LoVo (cell line): ENCODE measurements at places on chromosomes 2 and 18.

DNA sequence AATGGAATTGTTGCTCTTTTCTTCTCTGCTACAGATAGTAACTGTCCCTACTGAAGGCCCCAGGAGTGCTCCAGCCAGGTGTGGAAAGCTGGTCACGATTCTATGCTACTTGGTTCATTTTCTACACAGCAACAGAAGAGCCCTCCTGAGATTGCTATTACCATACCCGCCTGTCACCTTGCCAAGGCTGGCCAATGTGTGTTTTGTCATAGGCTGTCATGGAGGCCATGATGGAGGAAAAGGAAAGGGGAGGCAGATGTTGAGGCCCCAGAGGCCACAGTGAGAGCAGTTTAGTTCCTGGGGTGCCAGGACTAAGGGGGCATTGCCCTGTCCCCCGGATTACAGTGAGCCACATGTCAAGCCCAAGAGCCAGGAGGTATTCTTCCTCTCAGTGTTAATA is 952 bp downstream of the ELMOD3 start:
- DNase-seq = no peak

DNA sequence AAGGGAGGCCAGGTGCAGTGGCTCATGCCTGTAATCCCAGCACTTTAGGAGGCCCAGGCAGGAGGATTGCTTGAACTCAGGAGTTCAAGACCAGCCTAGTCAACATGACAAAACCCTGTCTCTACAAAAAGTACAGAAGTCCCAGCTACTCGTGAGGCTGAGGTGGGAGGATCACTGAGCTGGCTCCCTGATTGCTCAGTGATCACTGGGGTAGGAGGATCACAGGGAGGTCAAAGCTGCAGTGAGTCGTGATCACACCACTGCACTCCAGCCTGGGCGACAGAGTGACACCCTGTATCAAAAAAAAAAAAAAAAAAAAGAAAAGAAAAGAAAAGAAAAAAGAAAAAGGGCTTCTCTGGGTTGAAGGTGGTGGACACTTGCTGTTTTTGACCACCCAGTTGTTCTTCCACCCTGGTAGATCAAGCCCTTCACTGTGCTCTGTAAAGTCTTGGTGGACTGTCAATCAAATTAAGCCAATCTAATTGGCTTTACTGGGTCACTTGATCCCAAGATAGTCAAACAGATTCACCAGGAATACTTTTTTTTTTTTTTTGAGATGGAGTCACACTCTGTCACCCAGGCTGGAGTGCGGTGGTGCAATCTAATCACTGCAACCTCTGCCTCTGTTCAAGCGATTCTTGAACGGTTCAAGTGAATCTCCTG is 191.6 kb downstream of the AGPS start:
- DNase-seq = no peak

GRCh38 chr2:32009516-32010256 is 1.1 kb downstream of the MEMO1 start:
- no peak for DNase-seq

DNA sequence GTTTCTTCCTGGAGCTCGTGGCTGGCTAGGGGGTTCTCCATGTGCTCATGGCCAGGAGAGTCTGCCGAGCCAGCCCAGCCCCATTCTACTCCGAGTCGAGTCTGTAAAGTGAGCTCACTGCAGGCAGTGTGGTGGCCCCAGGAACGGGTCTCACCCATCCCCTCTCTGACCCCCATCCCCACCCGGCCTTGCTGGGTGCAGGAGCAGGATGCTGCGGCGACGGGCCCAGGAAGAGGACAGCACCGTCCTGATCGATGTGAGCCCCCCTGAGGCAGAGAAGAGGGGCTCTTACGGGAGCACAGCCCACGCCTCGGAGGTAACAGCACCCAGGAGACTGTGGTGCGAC is 1.4 kb downstream of the ANO7 start:
- no peak for DNase-seq

- no peak for DNase-seq
These were observed 17.4 kb upstream of the CHAC2 start for GRCh38 chr2:53750041-53750768.

GRCh38 chr2:15253835-15254286 is 307.3 kb downstream of the NBAS start:
- no peak for DNase-seq

GRCh38 chr2:207905546-207905945 is 119.8 kb downstream of the PLEKHM3 start:
- DNase-seq = no peak

GRCh38 chr2:95300450-95300849 is 3.3 kb downstream of the KCNIP3 start:
- peak; percentile 2 for DNase-seq

GRCh38 chr2:17520761-17521160 is 2.5 kb upstream of the RAD51AP2 start:
- no peak for DNase-seq

DNA sequence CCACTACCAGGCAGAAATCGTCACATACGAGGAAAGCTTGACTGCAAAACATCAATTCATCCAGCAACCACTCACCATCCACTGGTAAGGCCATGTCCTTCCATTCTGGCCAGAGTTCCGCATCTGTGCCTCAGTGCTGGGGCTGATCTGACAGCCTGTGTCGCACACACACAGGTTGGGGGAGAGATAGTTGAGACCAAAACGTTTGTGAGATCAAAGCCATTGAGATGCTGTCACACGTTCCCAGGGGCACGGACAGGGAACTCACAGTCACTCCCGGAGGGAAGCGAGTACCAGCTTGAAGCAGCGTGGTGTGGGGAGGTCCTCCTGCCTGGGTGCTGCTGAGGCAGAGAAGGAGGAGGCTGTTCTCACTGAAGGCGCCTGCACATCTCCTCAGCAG is 458.5 kb upstream of the SALL3 start:
- no peak for DNase-seq

DNA sequence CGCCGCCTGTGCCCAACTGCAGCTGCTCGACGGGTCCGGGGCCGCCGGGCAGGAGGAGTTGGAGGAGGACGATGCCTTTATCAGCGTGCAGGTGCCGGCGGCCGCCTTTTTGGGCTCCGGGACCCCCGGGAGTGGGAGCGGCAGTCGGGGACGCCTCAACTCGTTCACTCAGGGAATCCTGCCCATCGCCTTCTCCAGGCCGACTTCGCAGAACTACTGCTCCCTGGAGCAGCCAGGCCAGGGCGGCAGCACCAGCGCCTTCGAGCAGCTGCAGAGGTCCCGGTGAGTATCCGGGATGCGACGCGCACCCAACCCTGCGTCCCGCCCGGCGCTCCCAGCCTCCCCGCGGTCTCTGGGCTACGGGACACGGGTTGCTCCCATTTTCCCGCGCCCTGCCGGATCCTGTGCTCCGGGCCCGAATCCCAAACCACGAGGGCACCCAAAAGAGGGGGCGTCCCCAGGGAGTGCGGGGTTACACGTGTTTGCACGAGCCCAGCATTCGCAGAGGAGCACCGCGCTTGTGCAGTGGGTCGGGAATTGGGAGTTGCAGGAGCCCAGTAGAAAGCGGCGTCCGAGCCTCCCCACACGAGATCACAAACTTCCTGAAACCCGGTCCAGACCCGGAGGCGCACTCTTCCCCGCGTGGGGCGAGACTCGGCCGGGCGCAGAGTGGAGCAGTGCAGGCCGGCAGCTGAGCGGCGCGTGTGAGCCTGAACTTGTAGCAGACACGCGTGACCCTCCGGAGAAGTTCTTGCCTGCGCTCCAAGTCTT is 1.2 kb downstream of the CABLES1 start:
- no peak for DNase-seq

- no peak for DNase-seq
These were observed 109.6 kb upstream of the EML6 start for GRCh38 chr2:54613794-54614257.

- no peak for DNase-seq
These were observed 241.4 kb upstream of the CXCR4 start for GRCh38 chr2:136359121-136359965.

GRCh38 chr2:58720770-58721697 is 479.9 kb upstream of the FANCL start:
- DNase-seq = no peak

- DNase-seq = no peak
These were observed 33.6 kb downstream of the GATA6 start for GRCh38 chr18:22203035-22203434.

DNA sequence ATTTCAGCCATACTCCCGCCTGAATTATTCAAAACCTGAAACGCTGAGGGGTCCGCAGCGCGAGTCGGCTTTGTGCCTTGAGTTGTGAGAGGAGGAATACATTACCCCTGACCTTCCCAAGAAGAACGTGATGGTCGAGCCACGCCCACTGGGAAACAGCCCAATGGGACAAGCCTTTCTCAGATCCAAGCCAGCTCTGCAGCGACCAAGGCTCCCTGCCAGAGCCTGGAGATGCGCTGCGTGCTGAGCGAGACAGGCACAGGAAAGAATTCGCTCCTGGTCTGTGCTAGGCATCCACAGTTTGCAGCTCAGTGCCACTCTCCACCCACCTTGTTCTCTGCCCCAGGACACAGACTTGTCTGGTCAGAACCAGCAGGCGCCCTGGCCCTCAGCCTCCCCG is 74.1 kb upstream of the GLI2 start:
- no peak for DNase-seq

DNA sequence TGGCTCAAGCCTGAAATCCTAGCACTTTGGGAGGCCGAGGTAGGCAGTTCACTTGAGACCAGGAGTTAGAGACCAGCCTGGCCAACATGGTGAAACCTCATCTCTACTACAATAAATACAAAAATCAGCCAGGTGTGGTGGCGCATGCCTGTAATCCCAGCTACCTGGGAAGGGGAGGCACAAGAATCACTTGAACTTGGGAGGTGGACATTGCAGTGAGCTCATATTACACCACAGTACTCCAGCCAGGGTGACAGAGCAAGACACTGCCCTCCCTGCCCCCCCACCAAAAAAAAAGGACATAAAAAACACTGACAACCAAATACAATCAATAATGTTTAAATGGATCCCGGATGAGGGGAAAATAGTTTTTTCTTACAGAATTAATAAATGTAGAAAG is 7.8 kb downstream of the TIA1 start:
- no peak for DNase-seq

GRCh38 chr2:224347176-224348051 is 54.5 kb downstream of the FAM124B start:
- DNase-seq = no peak

- no peak for DNase-seq
These were observed 65.2 kb downstream of the KLHL14 start for GRCh38 chr18:32707586-32707985.

- DNase-seq = no peak
These were observed 79.6 kb downstream of the MMADHC start for GRCh38 chr2:149507974-149508373.

GRCh38 chr2:33583194-33583938 is 15.7 kb downstream of the FAM98A start:
- peak; percentile 32 for DNase-seq

DNA sequence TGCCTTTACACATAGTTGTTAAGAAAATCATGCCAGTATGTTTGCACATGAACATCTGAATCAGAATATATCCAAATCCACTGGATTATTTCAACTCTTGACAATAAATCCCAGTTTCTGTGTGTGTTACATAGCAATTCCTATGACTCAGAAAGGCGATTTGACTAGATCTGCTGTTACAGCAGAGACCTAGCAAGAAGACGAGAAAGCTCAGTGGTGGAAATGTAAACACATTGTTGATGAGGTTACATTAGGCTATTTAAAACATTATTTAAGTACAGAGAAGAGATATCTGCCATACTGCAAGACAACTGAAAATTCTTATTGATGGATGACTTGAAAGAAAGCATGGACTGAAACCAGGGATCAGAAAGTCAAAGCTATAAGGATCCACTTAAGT is 73.0 kb upstream of the SMIM21 start:
- no peak for DNase-seq

DNA sequence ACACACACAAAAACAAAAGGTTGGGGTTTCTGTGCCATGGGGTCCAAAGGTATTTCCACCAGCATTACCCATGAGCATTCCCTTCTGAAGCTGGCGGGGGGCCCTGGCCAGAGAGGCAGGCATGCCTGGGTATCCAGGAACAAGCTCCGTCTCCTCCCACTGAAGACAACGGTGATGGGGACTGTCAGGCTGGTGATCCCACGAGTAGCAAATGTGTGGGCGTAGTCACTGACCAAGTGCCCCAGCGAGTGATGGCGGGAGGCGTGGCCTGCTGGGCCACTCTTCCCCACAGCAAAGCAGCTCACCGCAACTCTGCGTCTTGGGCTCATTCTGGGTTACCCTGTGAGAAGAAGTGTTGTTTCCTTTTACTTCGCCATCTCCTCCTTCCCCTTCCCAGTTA is 270.6 kb downstream of the CDCA7 start:
- no peak for DNase-seq

- DNase-seq = no peak
These were observed 428.6 kb upstream of the FSHR start for GRCh38 chr2:49582946-49583345.

DNA sequence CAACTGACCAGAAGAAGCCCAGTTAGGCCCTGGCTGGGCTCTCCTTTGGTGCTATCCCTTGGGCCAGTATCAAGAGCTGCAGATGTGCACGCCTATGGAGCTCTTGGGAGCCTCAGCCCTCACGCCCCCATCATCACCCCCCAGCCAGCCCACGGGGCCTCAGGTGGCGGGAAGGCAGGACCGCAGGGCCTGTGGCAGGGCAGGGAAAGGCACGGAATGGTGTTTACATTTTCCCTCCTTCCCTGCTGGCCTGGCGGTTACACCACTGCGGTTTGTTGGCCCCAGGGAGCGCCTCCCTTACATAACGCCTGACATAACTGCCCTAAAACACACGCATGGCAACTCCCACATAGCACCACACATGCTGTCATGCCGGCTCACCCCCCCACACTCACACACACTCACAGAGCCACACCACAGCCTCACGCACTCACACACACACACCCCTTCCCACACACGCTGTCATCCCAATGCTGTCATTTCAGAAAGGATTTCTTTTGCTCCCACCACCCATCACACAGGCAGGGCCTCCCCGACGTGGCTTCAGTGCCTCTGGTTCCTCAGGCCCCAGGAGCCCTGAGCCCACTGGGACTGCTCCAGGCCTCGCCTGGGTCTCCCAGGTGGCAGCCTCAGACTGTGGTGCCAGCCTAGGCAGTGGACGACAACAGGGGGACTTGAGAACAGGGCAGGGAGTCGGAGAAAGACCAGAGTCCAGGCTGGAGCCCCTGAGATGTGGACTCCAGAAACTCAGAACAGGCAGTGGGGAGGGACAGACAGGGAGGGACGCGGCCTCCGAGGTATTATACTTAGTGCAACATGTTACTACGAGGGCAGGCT is 15.7 kb downstream of the ZFP36L2 start:
- no peak for DNase-seq

GRCh38 chr2:171855401-171855800 is 38.6 kb downstream of the SLC25A12 start:
- no peak for DNase-seq

DNA sequence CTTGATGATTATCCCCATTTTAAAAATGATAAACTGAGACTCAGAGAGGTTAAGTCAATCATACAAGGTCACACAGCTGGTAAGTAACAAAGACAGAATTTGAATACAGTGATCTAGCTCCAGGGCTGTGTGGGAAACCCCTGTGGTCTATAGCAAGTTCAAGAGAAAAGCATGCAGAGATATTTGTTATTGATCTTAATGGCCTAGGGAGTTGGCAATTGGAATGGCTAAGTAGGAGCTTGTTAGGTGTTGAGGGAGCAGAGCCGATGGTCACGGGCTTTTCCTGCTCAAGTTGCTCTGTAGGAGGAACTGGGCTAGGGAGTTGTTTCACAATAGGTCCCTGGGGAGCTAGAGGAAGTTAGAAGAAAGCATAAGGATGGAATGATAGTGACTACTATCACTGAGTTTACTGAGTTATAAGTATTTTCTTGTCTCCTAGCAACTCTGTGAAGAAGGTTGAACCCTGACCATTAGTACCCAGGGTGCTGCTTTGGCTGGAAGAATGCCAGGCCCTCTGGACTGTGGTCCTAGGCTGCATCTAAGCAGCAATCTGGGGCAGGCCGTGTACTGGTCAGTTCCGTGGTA is 30.0 kb downstream of the RNF125 start:
- DNase-seq = no peak

- DNase-seq = no peak
These were observed 103.0 kb upstream of the SOX11 start for GRCh38 chr2:5589183-5589582.
